NCI-H2171 treated with DMSO at 0.1 percent for 48 hours (cell line): ENCODE measurements at places on chromosomes 5 and 9.
A peak's percentile ranks its signal among the peaks of the same experiment; 100 is the strongest.

DNA sequence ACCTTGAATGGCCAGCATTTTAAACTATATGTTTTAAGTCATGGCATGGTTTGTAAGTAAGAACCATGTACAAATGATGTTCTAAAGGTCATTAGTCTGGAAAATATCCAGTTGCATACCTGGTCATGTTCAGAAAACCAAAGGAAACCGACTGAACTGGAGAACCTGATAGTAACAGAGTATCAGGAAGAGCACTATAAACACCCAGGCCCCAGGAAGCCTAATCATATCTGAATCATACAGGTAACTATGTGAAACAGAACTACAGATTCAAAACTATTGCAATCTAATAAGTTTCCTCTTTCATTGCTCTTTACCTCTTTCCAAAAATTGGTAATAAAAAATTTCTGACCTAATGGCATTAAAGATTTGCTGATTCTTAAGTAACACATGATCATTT, 500.3 kb downstream of the ARHGEF28 start:
- DNase-seq, result no peak

- DNase-seq, result no peak
Measured at GRCh38 chr9:7286101-7286500, 513.5 kb downstream of the DMAC1 start.

GRCh38 chr5:34675857-34676256, 19.7 kb downstream of the RAI14 start:
- DNase-seq, result no peak

DNA sequence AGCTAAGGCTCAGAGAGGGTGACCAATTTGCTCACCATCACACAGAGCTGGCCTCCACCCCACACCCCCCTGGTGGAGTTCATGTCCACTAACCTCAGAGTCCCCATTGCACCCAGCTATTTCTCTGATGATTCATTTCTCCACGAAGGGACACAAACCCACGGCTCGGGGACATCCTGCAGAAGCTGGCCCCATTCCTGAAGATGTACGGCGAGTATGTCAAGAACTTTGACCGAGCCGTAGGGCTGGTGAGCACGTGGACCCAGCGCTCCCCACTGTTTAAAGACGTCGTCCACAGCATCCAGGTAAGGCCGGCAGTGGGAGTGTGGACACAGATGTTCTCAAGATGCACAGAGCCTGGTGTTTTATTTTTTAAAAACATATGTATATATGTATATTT, 52.6 kb upstream of the SUSD3 start:
- no peak for DNase-seq

GRCh38 chr5:79456400-79456799, 57.5 kb downstream of the HOMER1 start:
- no peak for DNase-seq

DNA sequence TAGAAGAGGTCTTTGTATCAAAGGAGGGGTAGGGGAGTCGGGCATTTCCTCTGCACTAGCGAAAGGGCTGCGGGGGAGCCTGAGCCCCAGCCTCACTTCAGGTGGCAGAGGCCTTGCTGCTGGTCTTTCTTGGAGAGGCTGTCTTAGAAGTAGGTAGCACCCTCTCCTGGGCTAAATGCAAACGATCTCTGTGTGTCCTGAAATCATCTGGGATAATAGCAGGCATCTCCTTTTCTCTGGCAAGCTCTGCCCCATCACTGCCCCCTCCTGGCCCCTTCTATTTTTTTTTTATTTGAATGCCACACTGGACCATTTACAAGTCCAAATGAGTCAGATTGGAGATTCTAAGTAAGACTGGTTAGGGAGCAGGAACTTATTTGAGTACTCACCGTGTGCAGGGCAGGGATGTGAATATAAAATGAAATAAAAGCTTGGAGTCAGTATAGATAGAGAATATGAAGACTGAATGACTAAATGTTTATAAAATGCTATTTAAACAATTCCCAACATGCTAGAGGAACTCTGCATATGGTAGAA, 137.1 kb downstream of the FGF1 start:
- peak; percentile 75 for DNase-seq

DNA sequence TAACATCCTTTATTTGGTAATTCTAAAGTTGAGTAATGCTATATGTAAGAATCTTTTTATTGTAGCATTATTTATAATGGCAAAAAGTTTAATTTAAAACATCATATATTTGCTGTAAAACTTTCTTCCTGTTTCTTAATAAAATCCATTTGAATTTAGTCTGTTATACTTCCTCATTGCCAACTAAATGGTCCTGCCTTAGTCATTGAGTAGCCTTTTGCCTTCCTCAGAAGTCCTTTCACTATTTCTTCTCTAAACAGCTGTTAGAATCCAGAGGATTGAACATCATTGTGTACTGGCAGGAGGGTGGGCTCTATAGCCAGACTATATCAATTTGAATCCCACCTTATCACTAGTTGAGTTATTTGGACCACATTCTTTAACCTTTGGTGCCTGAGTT, 11.0 kb downstream of the SLC44A1 start:
- no peak for DNase-seq

- peak; percentile 1 for DNase-seq
Measured at GRCh38 chr5:159316519-159317383, 13.5 kb downstream of the IL12B start.

DNA sequence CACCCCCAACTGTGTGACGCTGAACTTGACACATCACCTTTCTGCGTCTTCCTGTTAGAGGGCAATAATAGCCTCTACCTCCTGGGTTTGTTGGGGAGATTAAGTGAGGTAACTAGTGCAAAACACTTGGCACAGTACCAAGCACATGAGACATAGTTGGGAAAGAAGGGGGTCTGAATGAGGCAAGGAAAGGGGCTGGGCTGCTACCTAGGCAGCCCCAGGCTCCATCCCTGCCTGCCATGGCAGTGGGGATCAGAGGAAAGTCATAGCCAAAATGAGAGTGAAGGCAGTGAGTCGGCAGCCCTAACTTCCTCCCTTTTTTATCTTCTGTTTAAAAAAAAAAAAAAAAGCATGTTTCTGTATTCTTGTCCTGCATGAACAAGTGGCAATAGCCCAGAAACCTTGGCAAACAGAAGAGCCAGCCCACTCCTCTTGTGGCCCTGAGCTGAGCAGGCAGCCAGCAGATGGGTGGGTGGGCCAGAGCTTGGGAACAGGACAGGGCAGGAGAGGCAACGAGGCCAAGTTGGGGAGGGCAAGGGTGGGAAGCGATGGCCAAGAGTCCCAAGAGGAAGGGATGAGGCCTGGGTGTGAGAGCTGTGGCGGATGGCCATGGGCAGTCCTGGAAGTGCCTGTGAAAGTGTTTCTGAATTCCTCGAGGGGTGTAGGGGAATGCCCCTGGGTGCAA, 11.4 kb downstream of the CAMK2A start:
- no peak for DNase-seq

DNA sequence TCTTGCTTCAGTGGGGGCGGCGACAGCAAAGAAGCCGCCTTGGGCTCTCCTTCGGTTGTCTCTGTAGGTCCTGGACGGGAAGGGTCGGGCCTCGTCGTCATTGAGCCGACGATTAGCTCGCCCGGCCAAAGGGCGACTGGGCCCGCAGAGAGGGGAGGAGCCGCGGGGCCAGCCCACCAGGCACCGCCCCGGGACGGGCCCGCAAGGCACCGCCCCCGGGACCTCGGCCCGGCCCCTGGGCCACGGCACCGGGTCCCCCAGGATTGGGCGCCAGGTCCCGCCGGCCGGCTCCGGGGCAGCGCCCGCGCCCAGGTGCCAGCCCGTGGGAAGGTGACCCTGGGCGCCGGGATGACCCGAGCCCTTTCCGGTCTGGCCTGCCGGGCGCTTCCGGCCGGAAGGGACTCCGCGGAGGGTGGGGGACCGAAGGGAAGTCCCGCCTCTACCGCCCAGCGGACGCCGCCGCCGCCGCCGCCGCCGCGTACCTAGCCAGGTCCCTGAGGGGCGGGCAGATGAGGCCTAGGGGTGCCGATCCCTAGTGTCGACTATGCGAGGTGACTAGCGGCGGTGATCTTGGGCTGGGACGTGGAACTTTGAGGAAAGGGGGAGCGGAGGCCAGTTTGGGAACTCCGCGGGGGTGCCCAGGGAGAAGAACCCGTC, at the start of the genes GBA2 and RGP1:
Gene GBA2, minus strand, starts transcription at position 371 of the 657 bp plus-strand sequence. CDS start 524 bp downstream, outside the sequence.
Gene RGP1, plus strand, starts transcription at position 430 of the 657 bp plus-strand sequence. CDS start 469 bp downstream, outside the sequence.
- peak; percentile 48 for DNase-seq

- DNase-seq, result no peak
Measured at GRCh38 chr5:158849219-158849791, 250.4 kb downstream of the EBF1 start.

GRCh38 chr9:101445353-101446029, 9.9 kb upstream of the ALDOB start:
- DNase-seq, result no peak

DNA sequence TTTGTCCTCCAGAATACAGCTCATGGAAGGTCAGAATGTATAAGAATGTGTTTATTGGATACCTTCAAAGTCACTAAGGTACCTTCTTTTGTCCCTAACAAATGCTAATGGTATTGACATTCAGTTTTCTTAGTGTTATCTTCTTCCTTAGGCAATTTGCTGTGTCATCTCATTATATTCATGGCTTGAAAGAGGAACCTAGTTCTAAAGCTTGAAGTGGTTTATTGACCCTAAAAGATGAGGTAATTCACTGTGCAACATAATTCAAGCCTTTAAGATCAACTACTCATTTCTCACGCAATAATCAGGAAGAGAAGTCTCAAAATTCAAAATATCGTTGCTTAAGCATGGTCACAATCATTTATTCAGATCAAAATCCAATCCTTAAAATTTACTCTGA, 342.7 kb upstream of the RIOK2 start:
- no peak for DNase-seq

- DNase-seq, result no peak
Measured at GRCh38 chr5:137997726-137998213, 35.1 kb downstream of the FAM13B start.

DNA sequence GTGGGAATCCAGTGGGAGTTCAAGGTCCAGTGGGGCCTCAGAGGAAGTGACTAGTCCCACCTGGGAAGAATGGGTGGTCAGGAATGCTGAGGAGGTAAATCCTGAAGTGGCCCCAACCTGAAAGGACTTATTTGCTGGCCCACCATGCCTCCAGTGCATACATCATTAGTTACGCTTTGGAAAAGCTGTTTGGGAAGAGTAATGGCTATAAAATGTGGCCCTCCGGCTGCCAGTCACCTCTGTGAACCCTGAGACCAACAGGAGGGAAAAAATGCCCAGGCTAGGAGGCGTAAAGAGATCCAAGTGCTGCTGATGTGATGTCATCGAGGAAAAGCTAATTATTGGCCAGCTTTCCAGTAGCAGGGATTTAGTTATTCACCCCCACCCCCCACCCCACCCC, 2.7 kb upstream of the SLC26A2 start:
- no peak for DNase-seq

GRCh38 chr9:114470581-114470980, 34.7 kb downstream of the WHRN start:
- DNase-seq, result no peak

GRCh38 chr5:79924936-79925893, 65.8 kb downstream of the MTX3 start:
- DNase-seq, result no peak

DNA sequence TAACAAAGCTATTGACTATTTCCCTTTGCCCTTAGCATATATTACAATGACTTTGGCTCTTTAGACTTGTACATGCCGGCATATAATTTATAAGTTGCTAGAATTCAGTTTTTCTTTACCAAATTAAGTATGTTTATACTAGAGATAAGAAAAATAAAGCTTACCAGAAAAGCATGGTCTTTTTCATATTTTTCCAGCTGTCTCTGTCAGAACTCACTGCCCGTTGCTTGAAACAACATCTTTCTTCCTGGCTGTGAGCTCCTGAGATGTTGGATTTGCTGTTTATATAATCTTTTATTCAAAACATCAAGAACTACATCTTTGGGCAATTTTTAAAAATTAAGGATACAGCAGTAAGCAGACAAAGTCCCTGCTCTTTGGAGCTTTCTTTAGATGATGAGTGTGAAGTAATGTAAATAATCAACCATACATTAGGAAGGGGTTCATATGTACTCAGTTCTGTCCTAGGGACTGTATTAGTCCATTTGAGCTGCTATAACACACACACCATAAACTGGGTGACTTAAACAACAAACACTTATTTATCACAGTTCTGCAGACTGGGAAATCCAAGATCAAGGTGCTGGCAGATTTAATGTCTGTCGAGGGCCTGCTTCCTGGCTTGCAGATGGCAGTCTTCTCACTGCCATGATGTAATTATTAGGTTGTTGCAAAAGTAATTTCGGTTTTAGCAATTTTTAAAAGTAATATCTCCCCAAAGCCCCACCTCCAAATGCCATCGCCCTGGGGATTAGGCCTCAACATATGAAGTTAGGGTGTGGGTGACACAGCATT, 45.4 kb upstream of the RANBP3L start:
- DNase-seq, result no peak

DNA sequence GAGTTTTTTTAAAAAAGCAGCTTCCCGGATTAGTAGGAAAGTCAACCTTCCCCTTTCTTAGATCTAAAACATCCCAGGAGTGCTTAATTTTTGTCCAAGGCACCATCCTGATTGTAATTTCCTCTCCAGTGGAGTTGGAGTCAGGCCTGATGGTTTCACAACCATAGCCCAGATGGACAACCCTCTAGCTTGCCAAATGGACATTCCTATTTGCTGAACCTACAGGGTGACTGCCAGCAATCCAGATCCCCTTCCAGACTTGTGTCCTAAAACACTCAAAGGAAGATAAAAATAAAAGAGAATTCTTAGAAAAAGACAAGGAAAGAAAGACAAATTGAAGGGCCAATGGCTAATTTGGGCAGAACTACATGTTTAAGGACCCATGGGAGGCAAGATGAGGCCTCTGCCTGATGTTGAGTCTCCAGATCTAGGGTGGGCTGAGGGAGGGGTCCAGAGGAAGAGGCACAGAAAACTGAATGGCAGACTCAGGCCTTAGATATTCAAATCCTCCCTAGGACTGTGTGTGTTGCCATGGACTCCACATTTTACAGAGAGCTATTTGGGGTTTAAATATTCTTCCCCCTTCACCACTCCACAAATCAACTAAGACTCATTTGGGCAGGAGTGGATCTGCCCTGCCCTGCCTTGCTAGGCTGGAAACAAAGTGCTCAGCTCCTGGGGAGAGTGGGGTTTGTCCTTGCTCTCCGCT, 38.5 kb upstream of the SLC44A1 start:
- DNase-seq, result no peak

GRCh38 chr5:67802766-67803165, 412.8 kb upstream of the PIK3R1 start:
- no peak for DNase-seq

- no peak for DNase-seq
Measured at GRCh38 chr9:4116071-4116581, 183.7 kb downstream of the GLIS3 start.

- no peak for DNase-seq
Measured at GRCh38 chr5:7245121-7245651, 150.8 kb upstream of the ADCY2 start.
